ENCODE measurements at places on chromosomes 2 and 18. TPM values are rescaled to one million over a fixed set of nuclear protein-coding genes. Genes with fewer than 3 reads are reported as not detected.

Gene CTAGE1
- total RNA-seq, result not detected

Gene VWC2L
- not detected for total RNA-seq

Gene TNS1
- 0.36 TPM for total RNA-seq

Gene CCDC121
- total RNA-seq, result 1.2 TPM

Gene CCDC141
- total RNA-seq, result 14.5 TPM

Gene ALK
- not detected for total RNA-seq

Gene IL36A
- total RNA-seq, result not detected

Gene XIRP2
- not detected for total RNA-seq

Gene SLC4A3
- total RNA-seq, result not detected

Gene REG1B
- not detected for total RNA-seq

Gene GRHL1
- 1.0 TPM for total RNA-seq

Gene TFPI
- not detected for total RNA-seq

Gene CIDEA
- not detected for total RNA-seq

Gene ANTXR1
- total RNA-seq, result 0.02 TPM

Gene LIMS4
- total RNA-seq, result 0.25 TPM

Gene RAB27B
- total RNA-seq, result 3.4 TPM

Gene ATP5F1A
- total RNA-seq, result 357 TPM

Gene EVX2
- total RNA-seq, result not detected

Gene SMIM21
- total RNA-seq, result not detected

Gene RUFY4
- total RNA-seq, result 1.3 TPM

Gene ZAP70
- 294 TPM for total RNA-seq

Gene TFCP2L1
- total RNA-seq, result 0.02 TPM

Gene POTEJ
- total RNA-seq, result not detected

Gene MOB1A
- total RNA-seq, result 198 TPM

Gene OXER1
- 0.68 TPM for total RNA-seq

Gene NTSR2
- not detected for total RNA-seq

Gene SH2D6
- total RNA-seq, result 0.52 TPM

Gene TLX2
- total RNA-seq, result 1.1 TPM

Gene POTEF
- not detected for total RNA-seq

Gene DSC1
- 0.05 TPM for total RNA-seq

Gene TTN
- total RNA-seq, result 12.4 TPM
